OCI-M1 (cell line): ENCODE measurements at places on chromosomes 7 and 10.

GRCh38 chr7:101138213-101138870 is 11.4 kb downstream of the SERPINE1 start:
- DNase-seq = peak; percentile 99

GRCh38 chr7:41445432-41445831 is 257.5 kb downstream of the INHBA start:
- DNase-seq = no peak

DNA sequence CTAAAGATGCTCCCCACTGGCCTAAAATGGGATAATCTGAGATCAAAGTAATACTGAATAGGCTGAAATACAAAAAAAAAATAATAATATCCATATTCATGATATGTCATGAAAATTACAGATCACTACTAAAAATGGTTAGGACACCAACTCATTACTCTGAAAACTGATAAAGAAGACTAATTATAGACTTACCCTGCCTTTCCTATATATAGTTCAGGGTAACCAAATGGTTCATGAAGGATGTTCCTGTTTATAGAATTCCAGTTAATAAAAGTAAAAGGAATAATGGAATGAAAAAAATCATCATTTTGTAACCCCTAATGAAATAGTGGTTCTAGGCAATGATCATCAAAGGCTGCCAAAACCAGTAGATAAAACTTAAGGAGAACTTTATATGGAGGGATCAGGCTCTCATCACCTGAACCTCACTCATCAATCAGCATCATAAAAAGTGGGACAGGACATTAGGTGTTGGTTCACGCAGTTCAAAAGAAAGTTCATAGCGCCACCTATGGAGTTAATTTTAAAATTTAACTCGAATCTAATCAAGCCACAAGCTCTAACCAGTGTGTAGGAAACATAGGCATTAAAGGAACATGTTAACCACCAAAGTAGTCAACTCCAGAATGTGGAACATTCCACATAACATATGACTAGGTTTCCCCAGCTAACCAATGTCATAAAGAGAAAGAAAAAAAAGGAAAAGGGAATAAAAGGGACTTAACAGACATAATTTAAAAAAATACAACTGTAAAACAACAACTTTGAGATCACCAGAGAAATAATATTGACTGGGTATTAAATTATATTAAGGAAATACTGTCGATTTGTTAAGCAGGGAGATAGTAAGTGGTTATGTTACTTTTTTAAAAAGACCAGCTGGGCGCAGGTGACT is 35.7 kb downstream of the P4HA1 start:
- DNase-seq = peak; percentile 88

- peak; percentile 73 for DNase-seq
Observed at GRCh38 chr10:75165684-75166622, 44.6 kb upstream of the VDAC2 start.

DNA sequence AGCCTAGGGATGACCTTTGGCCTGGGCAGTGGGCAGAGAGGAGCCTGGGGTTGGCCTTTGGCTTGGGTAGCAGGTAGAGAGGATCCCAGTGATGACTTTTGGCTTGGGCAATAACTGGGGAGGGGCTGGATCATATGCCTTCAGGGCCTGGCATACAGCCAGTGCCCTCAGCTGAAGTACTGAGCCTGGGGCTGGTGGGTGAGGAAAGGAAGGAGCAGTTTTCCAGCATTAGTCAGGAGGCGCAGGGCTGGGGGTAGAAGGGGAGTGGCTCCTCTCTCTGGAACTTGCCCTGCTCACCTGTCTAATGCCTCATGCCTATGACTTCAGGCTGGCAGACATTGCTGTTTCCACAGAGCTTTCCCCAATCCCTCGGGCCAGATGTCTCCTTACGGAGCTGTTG is 15.2 kb upstream of the COMTD1 start:
- DNase-seq = no peak

DNA sequence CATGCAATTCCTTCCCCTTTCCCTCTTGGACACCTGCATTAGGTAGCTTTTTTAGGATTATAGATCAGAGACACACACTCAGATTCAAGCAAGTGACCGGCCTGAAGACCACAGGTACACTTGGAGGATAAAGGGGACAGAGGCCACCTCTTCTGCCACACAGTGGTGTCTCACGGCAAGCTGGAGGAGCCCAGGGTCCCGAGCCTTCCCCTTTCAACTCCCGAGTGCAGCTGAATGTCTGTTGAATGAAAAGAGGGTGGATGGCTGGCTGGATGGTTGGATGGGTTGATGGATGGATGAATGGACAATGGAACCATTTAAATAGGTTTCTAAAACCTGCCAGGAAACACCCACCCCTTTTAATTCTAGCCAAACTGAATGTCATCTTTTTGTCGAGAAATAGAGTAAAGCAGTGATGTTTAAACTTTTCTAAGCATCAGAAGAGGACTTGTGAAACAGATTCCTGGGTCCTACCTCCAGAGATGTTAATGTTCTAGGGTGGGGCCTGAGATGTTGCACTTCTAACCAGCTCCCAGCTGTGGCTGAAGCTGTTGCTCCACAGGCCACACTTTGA is 49.2 kb upstream of the ZMIZ1 start:
- no peak for DNase-seq

GRCh38 chr10:122267849-122268737 is 3.0 kb upstream of the BTBD16 start:
- peak; percentile 59 for DNase-seq

DNA sequence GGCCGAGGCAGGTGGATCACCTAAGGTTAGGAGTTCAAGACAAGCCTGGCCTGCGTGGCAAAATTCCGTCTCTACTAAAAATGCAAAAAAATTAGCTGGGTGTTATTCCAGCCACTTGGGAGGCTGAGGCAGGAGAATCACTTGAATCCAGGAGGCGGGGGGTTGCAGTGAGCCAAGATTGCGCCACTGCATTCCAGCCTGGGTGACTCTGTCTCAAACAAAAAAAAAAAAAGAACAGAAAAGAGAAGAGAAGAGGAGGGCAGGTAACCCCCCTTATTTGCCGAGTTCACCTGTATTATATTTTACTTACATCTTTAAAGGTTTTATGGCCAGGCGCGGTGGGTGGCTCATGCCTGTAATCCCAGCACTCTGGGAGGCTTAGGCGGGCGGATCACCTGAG is 91.7 kb downstream of the RNF216 start:
- DNase-seq = no peak

GRCh38 chr7:80999100-80999499 is 80.2 kb upstream of the SEMA3C start:
- DNase-seq = no peak

DNA sequence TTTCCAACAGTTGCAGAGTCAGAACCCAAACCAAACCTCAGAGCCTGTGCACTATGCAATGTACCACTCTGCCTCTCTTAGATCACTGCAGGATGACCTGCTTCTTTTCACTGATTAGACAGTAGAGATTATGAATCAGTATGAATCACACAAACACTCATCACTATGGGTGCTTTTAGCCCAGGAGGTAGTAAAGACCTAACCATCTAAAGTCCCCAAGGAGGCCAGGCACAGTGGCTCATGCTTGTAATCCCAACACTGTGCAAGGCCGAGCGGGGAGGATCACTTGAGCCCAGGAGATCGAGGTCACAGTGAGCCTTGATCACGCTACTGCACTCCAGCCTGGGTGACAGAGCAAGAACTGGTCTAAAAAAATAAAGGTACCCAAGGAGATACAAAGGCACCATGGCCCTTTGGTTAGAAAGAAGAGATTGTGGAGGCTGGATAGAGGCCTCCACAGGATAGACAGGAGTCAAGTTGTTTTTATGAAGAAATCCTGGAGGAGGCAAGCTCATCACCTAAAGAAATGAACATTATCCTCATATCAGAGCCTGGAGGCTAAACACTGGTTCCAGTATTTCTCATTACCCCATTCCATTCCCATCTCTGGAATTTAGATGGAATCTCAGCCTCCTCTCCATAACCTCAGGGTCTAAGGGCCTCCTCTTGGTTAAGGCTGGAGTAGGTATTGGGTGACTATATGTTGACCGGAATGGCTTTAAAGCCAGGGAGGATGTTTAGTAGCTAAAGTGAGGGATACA is 12.9 kb downstream of the SEC31B start:
- DNase-seq = no peak

DNA sequence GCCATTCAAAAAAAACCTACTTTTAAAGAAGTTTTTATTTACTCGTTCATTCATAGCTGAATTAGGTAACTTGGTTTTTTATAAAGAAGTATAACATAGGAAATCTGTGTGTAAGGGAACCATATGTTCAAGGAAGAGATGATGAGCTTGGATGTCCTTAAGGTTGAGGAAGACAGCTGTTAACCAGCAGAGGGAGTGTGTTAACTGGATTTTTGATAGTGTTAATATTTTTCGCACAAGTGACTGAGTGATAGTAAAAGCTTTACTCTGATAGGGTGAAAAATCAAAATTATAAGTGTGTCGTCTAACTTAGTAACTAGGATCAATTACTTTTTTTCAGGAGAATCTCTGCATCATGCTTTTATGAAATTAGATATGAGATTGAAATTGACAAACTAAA is 134.7 kb downstream of the ARL5B start:
- peak; percentile 56 for DNase-seq

DNA sequence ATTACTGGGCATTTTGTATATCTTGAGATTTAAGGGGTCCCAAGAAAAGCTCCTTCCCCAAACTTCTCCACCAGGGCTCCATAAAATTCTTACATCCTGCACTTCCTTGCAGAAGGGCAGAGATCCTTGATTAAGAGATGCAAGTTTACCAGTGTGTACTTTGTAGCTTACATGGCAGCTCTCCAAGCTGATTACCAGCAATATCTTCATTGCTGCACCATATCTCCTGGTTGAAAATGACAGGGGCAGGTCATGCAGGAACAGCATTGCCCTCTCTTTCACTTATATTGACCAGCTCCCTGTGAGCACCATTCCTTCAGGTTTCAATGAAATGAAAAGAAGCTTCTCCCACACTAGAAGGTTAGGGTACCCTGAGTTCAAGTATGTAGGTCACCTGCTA is 184.6 kb upstream of the PHYHIPL start:
- no peak for DNase-seq

DNA sequence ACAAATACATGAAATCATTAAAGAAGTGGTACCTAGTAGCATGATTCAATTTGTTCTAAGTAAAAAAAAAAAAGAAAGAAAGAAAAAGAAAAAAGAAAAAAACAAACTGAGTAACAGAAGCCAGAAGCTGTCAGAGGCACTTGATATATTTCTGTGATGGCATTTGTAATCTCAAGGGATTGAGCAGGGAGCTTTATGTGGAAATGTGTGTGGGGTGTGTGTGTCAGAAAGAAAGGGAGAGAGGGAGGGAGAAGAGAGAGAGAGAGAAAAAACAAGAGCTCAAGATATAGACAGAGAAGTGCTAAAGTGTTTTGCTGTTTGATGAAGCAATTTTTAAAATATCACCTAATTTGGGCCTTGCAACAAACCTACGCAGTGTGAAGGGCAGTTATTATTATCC is 357.6 kb upstream of the PCDH15 start:
- no peak for DNase-seq

- no peak for DNase-seq
Observed at GRCh38 chr7:128919241-128919640, 8.7 kb upstream of the KCP start.

DNA sequence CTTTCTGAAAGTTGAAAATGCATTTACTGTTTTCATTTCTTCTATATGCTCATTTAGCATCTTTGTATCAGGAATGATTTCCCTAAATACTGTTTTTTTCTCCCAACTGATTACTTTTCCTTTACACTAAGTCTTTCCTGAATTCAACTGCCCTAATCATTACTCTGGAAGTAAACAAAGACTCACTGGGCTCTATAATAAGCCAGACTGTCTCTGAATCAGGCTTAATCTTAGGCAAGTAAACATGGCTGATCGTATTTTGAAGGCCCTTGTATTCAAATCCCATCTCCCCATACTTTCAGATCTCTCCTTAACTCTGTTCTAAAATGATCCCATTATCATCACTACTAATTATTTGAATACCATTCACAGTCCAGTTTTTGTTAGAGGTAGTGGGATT is 61.6 kb downstream of the PDZD8 start:
- no peak for DNase-seq

DNA sequence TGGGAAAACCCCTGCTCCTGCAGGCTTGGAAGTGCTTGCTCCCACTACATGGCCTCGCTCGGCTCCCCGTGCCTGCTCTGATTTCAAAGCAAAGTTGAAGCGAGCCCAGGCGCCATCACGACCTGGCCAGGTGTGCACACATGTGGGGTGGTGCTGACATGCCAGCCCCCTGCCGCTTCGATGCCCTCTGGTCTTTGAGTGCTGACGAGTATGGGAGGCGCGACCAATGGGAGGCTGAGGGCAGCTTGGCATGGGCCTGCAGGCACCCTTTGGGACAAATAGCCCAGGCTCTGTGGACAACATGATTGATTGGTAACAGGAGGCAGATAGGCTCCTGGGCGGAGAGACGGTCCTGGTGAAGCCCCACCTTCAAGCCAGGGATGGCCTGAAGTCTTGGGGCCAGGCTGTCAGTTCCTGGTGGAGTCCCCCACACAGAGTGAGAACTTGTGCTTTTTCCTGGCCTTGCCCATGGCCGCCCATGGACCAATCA is 252.4 kb upstream of the SEMA3A start:
- DNase-seq = no peak
